Stimulated activated CD4-positive, alpha-beta T cell treated with anti-CD3 and anti-CD28 coated beads, Interleukin-4, amount 100 ng/mL, for 1 hour (primary cell): ENCODE measurements at places on chromosomes 1 and 21.

DNA sequence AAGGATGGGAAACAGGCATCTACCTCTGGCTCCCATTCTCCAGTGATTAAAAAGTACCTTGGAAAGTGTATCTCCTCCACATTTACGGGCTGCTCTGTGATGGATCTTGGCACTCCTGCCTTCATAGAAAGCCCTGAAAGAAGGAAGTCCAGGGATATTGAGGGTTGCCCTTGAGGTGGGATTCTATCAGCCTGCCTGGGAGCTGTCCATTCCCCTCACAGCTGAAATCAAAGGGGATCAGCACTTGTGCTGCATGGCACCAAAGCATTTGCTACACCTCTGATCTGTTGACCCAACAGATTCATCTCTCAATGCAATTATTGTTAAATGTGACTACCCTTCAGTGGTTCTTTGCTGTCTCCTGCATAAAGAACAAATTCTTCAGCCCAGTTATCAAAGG is 442.0 kb upstream of the RUNX1 start:
- DNase-seq = no peak

GRCh38 chr1:15083578-15083977 is 70.0 kb upstream of the TMEM51 start:
- DNase-seq = no peak

- no peak for DNase-seq
Measured at GRCh38 chr1:232296461-232296860, 333.5 kb downstream of the SIPA1L2 start.

DNA sequence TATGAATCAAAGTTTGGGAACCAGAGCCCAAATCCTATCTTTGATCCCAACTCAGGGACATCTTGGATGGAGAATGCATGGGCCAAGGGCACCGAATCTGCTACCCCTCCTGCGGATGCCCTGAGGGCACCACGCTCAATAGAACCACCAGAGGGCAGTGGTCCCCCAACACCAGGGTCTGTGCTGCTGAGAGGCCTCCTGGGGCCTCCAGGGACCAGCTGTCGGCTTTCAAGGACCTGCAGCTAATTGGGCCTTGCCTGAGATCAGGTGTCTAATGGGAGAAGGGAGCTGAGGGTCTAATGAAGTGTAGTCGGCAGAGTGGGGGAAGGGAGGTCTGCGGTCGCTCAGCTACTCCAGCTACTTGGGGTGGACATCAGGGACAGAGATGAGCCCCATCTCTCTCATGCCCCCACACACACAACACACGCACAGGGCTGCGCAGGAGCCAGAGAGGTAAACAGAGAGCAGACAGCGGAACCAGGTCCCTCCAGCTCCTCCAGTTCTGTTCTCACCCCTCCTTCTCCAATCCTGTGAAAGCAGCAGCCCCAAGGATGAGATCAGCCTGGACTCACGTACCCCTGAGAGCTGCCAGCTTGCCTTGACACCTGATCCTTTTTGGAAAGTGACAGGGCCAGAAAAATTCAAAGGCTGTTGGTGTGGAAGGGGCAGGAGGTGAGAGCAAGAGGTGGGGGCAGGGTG is 34.9 kb upstream of the PPP1R15B start:
- peak; percentile 77 for DNase-seq

- no peak for DNase-seq
Measured at GRCh38 chr21:41411449-41412089, 14.5 kb upstream of the MX1 start.

- no peak for DNase-seq
Measured at GRCh38 chr1:37089750-37090149, 55.4 kb upstream of the GRIK3 start.

DNA sequence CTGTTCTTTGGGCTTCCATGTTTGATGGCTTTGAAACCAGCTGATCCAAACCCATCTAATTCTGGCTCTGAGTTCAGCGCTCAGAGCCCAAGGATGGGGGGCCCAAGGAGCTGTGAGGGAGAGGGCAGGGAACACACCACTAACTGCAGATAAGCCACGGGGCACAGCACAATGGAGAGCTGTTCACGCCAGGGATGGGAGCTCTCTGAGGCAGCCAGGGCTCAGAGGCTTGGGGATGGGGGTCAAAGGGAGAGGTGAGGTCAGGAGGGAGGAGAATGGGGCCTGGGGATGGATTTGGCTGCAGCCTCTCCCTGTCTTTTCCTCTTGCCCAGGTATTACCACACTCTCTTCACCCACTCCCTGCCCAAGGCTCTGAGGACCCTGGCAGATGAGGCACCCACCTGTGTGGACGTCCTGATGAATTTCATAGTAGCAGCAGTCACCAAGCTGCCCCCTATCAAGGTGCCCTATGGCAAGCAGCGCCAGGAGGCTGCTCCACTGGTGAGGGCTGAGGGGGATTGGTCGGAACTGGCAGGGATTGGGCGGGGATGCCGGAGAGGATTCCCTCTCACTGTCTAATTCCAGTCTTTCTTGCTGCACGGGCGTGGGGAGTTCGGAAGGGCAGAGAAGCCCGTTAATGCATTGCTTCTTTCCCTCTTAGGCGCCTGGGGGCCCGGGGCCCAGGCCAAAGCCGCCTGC is 11.3 kb downstream of the SLC30A2 start:
- DNase-seq = no peak

DNA sequence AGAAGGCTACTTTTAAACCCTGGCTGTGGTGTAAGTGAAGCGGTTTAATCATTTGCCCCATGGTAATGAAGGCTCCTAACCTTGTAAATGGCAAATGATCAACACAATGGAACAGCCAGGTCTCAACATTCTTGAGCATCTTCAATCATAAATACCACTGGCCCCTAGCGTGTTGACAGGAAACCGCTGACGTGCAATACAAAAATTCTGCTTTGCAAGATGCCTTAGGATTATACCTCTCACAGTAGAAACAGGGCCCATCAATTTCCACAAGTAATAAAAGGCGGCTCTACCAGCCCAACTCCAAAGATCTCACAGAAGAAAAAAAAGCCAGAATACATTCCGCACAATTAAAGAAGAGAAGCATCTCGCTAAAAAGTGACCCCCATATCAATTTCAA is 32.8 kb downstream of the LGALS8 start:
- no peak for DNase-seq

DNA sequence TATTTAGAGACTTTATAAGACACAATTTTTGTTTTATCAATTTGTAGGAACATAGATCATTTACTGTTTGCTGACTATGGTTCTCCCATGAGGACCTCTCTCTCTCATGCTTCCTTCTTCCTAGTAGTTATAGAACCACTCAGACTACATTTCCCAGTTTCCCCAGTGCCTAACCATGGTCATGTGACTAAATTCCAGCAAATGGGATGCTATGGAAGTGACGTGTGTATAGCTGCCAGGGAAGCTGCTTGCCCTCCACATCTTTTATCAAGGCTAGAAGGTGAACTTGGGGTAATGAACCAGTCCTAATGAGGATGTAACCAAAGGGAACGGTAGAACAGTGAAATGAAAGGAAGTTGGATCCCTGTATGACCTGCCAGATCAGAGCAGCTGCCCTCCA is 184.0 kb downstream of the MIS18A start:
- no peak for DNase-seq

- DNase-seq = peak; percentile 41
Measured at GRCh38 chr1:156245451-156246232, 2.2 kb downstream of the PAQR6 start.

DNA sequence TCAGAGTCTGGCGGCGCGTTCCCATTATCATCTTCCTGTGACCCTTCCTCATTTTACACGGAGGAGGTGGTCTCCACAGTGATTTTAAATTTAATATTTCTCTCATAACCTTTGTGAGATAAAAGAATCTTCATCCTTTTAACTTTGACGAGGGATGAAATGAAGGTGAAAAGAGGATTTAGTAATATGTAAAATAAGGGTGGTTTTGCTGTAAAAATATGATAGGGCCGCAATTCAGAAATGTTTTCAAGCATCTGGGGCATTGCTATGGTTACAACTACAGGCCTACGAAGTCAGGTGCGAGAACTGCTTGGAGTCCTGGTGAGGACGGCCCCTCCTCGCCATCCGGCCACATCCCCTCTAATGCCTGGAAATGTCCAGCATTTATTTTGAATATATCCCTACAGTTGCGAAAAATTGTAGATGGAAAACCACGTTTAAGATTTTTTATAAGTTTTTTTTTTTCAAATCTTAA is 422 bp upstream of the RSBN1 start:
- no peak for DNase-seq

GRCh38 chr1:15744122-15744679 is 1.9 kb downstream of the TMEM82 start:
- no peak for DNase-seq

GRCh38 chr1:74697832-74698231 is 24.2 kb upstream of the ERICH3 start:
- no peak for DNase-seq

GRCh38 chr1:214187121-214187900 is 93.6 kb upstream of the SMYD2 start:
- no peak for DNase-seq

DNA sequence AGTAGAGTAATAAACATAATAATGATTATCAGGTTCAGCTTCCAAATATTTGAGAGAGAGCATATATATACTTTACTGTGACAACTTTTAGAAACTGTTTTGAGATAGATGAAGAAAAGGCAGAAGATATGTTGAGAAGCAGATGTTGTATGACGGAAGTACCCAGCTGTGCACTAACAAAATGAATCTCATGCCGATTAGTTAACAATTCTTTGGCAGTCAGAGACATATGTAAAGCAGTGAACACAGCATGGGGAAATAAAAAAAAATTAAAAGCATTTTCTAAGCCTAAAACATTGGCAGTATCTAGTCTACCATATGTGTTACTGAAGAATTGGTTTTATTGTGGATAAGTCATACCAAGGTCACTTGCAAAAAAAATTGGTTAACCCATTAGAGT is 51.8 kb downstream of the MAGI3 start:
- DNase-seq = no peak

- DNase-seq = no peak
Measured at GRCh38 chr1:12615865-12616708, 1.9 kb downstream of the DHRS3 start.

GRCh38 chr1:222096883-222097282 is 355.0 kb upstream of the DUSP10 start:
- DNase-seq = no peak

- DNase-seq = no peak
Measured at GRCh38 chr1:7042322-7043190, 257.3 kb downstream of the CAMTA1 start.
